ENCODE measurements at places on chromosomes 11 and 22. TPM values are rescaled to one million over a fixed set of nuclear protein-coding genes. Genes with fewer than 3 reads are reported as not detected.

The APBB1 gene
- total RNA-seq = 37.2 TPM

The TTLL8 gene
- not detected for total RNA-seq

The ENTHD1 gene
- not detected for total RNA-seq

The TREH gene
- 0.30 TPM for total RNA-seq

The CCDC87 gene
- 0.50 TPM for total RNA-seq

The SMTN gene
- total RNA-seq = 44.8 TPM

The LRFN4 gene
- 15.7 TPM for total RNA-seq

The SYCE3 gene
- total RNA-seq = not detected

The OR6T1 gene
- not detected for total RNA-seq

The BAIAP2L2 gene
- 0.44 TPM for total RNA-seq

The GAB4 gene
- total RNA-seq = not detected

The SYNGR1 gene
- 13.4 TPM for total RNA-seq

The SYT7 gene
- 3.8 TPM for total RNA-seq

The RFPL1 gene
- not detected for total RNA-seq

The LDLRAD3 gene
- 7.7 TPM for total RNA-seq

The CREB3L1 gene
- total RNA-seq = 40.5 TPM

The KCNQ1 gene
- 51.0 TPM for total RNA-seq

The OR2AT4 gene
- total RNA-seq = not detected

The OLFML1 gene
- 23.2 TPM for total RNA-seq

The RFPL2 gene
- not detected for total RNA-seq

The PTGDR2 gene
- 0.86 TPM for total RNA-seq

The PHLDA2 gene
- 7.2 TPM for total RNA-seq

The FOLR2 gene
- 28.1 TPM for total RNA-seq

The PPFIBP2 gene
- total RNA-seq = 24.1 TPM

The OSM gene
- total RNA-seq = 1.1 TPM

The OR51E1 gene
- not detected for total RNA-seq

The OR5P2 gene
- 2.2 TPM for total RNA-seq

The INTS4 gene
- total RNA-seq = 35.4 TPM

The TEX12 gene
- not detected for total RNA-seq

The FGF19 gene
- not detected for total RNA-seq

The NEFH gene
- total RNA-seq = 1.0 TPM

The SAA4 gene
- total RNA-seq = 0.62 TPM

The ANKK1 gene
- total RNA-seq = 0.41 TPM

The APOBEC3A gene
- 14.2 TPM for total RNA-seq

The NOX4 gene
- 4.3 TPM for total RNA-seq

The ARHGAP20 gene
- total RNA-seq = 5.5 TPM

The DBX1 gene
- not detected for total RNA-seq
